ENCODE measurements at places on chromosomes 7 and 10. TPM values are rescaled to one million over a fixed set of nuclear protein-coding genes. Genes with fewer than 3 reads are reported as not detected.
A peak's percentile ranks its signal among the peaks of the same experiment; 100 is the strongest.

DNA sequence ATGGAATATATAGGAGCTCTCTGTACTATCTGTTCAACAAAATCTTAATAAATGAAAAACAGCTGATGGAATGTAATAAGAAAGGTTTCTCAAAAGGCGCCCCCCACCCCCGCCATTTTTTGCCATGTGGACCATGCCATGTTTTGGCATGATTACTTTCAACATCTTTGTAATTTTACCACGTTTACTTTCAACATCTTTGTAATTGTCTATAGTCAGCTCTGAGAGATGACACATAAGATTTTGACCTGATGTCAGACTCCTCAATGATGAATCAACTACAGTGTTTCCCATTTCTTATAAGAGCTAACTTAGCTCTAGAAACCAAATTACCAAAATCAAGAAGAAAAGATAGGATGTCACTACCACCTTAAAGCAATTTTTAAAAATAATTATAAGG lies 144.9 kb upstream of the AHR start:
- no peak for DNase-seq
- no peaks in the 10 kb centered on the region for H3K36me3 ChIP-seq
- no peak overlapping the region for H3K4me3 ChIP-seq
- no peaks in the 10 kb centered on the region for H3K4me1 ChIP-seq

DNA sequence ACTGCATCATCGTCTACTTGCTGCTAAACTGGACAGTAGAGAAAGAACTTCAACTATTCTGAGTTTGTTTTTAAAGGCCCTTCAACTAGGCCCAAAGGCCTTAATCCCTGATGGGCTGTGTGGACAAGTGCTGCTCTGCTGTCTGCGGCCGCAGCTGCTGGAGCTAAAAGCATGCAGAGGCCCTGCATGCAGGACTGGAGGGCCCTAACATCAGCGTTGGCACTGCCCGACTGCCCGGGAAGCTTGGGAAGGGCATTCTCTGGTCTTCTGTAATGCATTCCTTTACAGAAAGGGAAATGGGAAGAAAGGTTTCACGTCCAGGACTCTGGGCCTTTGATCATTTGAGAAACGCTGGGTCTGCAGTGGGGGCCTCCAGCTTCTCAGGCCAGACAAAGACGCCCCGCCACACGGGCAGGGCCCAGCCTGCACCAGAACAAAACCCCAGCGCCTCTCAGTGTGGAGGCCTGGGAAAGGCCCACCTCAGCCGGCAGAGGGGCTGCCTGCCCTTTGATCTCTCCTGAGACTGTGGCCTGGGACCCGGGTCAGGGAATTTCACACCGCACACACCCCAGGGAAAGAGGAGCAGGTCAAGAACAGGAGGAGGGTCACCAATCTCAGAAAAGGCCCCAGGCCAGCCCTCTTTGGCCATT lies 229.3 kb downstream of the DNAJB6 start:
- DNase-seq: no peak
- no peaks in the 10 kb centered on the region for H3K27me3 ChIP-seq
- no peak overlapping the region for H3K4me3 ChIP-seq
- H3K27ac ChIP-seq: peak overlapping the region; percentile 73
- H3K4me1 ChIP-seq: peaks cover 23% of the 10 kb centered on the region

- H3K27ac ChIP-seq: no peak overlapping the region
- H3K36me3 ChIP-seq: peaks cover 16% of the 10 kb centered on the region
- DNase-seq: no peak
- no peaks in the 10 kb centered on the region for H3K4me1 ChIP-seq
- H3K27me3 ChIP-seq: no peaks in the 10 kb centered on the region
Measured at GRCh38 chr10:121956111-121957061, 18.6 kb downstream of the NSMCE4A start.

DNA sequence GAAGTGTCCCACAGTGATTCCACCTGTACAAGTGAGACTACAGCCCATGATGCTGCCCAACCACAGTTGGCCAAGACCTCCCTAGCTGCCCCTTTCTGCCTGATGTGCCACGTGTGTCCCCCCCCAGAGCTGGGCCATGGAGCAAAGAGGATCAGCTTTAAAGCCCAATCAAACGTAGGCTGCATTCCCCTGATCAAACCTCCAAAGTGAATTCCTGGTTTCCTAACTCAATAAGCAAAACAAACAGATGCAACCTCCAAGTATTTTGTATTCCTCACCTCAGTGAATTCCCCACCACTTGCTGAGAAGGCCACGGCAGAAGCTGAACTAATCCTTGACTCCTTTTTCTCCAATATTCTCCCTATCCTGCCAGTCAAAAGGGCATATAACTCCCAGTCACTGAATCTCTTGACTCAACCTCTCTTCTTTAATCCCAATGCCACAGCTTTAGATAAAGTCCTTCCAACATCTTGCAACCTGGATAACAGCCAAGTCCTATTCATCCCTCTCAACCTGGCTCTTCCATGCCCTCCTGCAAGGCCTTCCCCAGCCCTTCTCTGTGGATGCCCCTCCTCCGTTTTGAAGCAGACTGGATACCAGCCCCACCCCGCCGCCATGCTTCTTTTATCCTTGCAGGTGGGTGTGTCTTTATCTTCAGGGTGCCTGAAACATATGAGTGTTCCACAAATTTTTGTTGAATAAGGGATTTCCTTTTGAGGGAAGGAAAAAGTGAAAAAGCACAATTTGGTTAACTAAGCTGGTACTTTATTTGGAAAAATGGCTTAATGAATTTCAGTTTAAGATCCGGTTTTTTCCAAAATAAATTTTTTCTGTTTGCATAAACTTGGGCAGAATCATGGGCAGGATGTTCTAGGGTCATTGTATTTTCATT lies 285.2 kb upstream of the MKLN1 start:
- peaks cover 58% of the 10 kb centered on the region for H3K4me1 ChIP-seq
- DNase-seq: no peak
- peak overlapping the region; percentile 65 for H3K27ac ChIP-seq
- H3K27me3 ChIP-seq: no peaks in the 10 kb centered on the region

- no peaks in the 10 kb centered on the region for H3K4me1 ChIP-seq
- H3K4me3 ChIP-seq: no peak overlapping the region
- H3K27me3 ChIP-seq: no peaks in the 10 kb centered on the region
- no peak for DNase-seq
- no peak overlapping the region for H3K27ac ChIP-seq
Measured at GRCh38 chr7:108283252-108283651, 153.1 kb upstream of the LAMB4 start.

DNA sequence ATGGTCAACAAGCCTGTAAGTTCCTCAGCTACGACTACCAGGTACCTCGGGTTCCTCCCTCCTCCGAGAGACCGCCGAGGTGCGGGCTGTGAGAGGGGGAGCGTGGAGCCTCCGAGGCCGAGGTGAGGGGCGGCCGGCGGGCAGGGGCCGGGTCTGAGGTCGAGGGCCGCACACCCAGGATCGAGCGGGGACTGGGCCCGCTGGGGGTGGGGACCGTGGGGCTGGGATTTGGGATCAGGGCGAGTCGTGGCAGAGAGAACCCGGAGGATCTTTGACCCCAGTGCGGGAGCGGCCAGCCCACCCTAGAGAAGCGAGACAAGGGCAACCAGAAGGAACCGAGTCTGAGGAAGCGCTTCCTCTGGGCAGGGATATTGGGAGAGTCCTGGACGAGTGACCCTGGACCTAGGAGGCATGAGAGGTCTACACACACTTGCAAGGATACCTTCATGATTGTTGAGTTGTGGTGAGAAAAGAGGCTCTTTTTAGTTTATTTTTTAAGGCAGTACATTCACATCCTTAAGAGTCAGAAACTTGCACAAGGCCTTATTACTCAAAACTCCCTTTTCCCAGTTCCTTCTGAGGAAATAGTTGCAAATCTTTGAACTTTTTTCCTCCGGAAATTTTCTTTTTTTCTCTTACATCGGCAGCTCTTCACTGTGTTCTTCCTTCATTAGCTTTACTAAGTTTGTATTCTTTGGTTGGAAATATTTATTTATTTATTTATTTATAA lies 395 bp downstream of the ZNF487 start:
- peak overlapping the region; percentile 87 for H3K4me3 ChIP-seq
- no peaks in the 10 kb centered on the region for H3K36me3 ChIP-seq
- H3K4me1 ChIP-seq: peaks cover 11% of the 10 kb centered on the region
- no peaks in the 10 kb centered on the region for H3K27me3 ChIP-seq
- peak overlapping the region; percentile 98 for H3K27ac ChIP-seq

DNA sequence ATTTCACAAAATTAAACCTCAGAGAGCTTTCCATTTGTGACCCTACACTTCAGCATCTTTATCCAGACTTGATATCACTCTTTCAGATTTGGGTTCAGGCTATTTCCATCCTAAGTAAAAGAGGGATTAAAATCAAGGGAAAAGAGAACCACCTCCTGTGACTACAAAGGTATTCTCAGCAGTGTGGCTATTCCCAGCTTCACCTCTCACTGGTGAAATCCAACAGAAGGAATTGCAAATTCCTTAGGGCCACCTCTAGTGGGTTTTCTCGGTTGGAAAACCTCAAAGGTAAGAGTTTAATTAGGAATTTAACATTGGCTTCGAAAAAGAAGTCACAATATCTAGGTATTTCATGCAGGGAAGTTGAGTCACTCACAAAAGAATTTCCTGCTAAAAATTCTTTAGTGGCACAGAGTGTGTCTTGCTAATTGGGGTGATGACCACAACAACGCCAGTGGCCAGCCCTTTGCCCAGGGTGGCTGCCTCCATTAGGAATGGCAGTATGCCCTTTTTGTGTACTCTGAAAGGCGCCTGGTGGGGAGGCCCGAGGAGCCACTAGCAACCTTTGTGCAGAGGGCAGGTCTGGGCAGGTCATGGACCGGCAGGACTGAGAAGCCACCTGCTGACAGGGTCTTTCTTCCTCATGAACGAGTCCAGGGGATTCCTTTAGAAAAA lies 52.2 kb downstream of the SEM1 start:
- no peaks in the 10 kb centered on the region for H3K27me3 ChIP-seq
- no peaks in the 10 kb centered on the region for H3K4me1 ChIP-seq
- H3K27ac ChIP-seq: no peak overlapping the region

GRCh38 chr7:137342265-137342664 lies 1.3 kb downstream of the PTN start:
- H3K4me3 ChIP-seq: no peak overlapping the region
- no peak for DNase-seq
- H3K27me3 ChIP-seq: no peaks in the 10 kb centered on the region
- H3K36me3 ChIP-seq: no peaks in the 10 kb centered on the region

DNA sequence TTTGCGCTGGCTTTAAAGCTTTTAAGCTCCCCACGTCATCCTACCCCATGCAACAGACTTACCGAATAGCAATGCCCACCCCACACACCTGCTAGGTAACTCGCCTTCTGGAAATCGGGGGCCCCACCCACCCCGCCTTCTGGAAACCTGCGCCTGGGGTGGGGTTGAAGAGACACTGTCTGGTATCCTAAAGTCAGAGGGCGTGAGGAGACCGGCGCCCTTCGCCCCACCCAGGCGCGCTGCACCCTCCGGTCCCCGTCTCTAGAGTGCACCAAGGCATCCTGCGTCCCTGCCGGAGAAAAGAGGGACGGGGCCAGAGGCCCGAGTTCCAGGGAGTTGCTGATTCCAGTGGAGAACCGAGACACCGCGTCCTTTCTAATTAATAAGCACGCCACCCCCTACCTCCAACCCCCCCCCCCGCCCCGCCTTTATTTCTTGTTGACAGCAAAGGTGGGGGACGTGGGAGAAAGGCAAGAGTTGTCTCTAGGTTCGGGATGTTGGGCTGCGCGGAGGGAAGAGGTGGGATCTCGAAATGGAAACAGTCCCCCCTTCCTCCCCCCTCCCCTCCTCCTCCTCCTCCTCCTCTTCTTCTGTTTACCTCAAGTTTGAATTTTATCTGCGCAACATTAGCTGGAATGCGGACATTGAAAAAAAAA lies 220.9 kb upstream of the MKLN1 start:
- H3K27ac ChIP-seq: peak overlapping the region; percentile 87
- no peak for DNase-seq
- peaks cover 43% of the 10 kb centered on the region for H3K4me1 ChIP-seq
- peak overlapping the region; percentile 80 for H3K4me3 ChIP-seq

DNA sequence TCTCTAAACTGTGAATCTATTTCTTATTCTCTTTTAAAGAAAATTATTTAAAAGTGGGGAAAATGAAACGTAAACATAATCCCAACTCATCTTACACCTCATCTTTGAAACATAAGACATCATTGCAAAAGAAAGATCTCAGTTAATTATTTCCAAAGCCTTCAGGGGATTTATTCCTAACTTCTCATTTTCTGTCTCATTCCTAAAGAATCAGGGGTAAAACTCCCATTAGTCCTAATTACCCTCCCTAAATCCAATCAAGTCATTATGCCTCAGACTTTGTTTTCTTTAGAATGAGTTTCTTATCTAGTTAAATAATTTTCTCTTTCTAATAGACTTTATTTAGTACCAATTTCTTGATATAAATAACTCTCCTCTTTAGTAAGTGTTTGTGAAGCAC lies 39.7 kb upstream of the JCAD start:
- H3K27ac ChIP-seq: no peak overlapping the region
- no peaks in the 10 kb centered on the region for H3K36me3 ChIP-seq
- DNase-seq: no peak
- no peaks in the 10 kb centered on the region for H3K27me3 ChIP-seq
- H3K4me1 ChIP-seq: no peaks in the 10 kb centered on the region
- no peak overlapping the region for H3K4me3 ChIP-seq

DNA sequence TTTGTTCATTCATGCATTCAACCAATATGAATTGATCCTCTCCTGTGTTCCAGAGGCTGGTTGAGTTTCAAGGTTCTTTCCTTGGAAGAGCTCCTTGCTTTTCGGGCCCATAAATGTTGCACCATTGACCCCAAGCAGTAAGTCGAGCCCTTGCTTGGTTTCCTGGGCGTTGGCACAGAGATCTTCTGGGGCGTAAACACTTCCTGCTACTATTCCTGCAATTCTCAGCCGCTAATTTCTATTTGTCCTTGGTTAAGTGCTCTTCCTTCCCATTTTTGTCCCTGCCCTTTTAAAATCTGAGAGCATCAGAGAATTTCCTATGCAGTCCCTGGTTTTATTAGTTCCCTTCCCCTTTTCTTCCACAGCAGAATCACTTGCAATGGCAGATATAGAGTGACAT lies 44.1 kb upstream of the ADRB1 start:
- H3K36me3 ChIP-seq: no peaks in the 10 kb centered on the region
- H3K27me3 ChIP-seq: no peaks in the 10 kb centered on the region
- H3K27ac ChIP-seq: no peak overlapping the region
- no peak overlapping the region for H3K4me3 ChIP-seq
- no peaks in the 10 kb centered on the region for H3K4me1 ChIP-seq
- no peak for DNase-seq

- peaks cover 8% of the 10 kb centered on the region for H3K27me3 ChIP-seq
- H3K36me3 ChIP-seq: no peaks in the 10 kb centered on the region
- no peak for DNase-seq
- H3K4me1 ChIP-seq: no peaks in the 10 kb centered on the region
Measured at GRCh38 chr7:128136215-128136597, 104.9 kb upstream of the LEP start.

GRCh38 chr7:38890597-38890996 lies 18.4 kb downstream of the VPS41 start:
- H3K36me3 ChIP-seq: no peaks in the 10 kb centered on the region
- peaks cover 4% of the 10 kb centered on the region for H3K4me1 ChIP-seq
- DNase-seq: no peak
- H3K27ac ChIP-seq: no peak overlapping the region
- no peaks in the 10 kb centered on the region for H3K27me3 ChIP-seq
- H3K4me3 ChIP-seq: no peak overlapping the region

- H3K36me3 ChIP-seq: no peaks in the 10 kb centered on the region
- no peaks in the 10 kb centered on the region for H3K4me1 ChIP-seq
- no peak overlapping the region for H3K4me3 ChIP-seq
- H3K27me3 ChIP-seq: no peaks in the 10 kb centered on the region
Measured at GRCh38 chr10:132914732-132915131, 27.6 kb downstream of the CFAP46 start.

Gene INA
- total RNA-seq: not detected

Gene TFPI2
- 0.15 TPM for total RNA-seq

Gene C7orf57
- 0.15 TPM for total RNA-seq

Gene BMPR1A
- total RNA-seq: 42.6 TPM

Gene MSMB
- total RNA-seq: not detected

Gene BPGM
- total RNA-seq: 10.0 TPM

Gene PGAM2
- 0.27 TPM for total RNA-seq

Gene SPDYE1
- not detected for total RNA-seq
